ENCODE measurements at places on chromosomes 3 and 15.

DNA sequence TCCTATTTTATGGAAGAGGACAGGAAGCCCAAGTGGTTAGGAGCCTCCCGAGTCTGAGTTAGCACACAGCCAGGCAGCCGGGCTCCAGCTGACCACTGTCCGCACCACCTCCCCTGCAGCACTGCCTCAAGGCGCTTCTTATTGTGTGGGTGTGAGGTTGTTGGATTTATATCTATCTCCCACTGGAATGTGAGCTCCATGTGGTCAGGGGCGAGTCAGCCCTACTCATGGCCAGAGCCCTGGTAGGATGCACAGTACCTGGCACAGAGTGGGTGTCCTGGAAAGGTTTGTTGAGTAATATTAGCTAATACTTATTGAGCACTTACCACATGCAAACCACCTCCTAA, 9.7 kb upstream of the FBLN2 start:
- peak; percentile 68 for DNase-seq

- peak; percentile 26 for DNase-seq
These were observed 27.0 kb upstream of the TNFAIP8L3 start for GRCh38 chr15:51121631-51122225.

DNA sequence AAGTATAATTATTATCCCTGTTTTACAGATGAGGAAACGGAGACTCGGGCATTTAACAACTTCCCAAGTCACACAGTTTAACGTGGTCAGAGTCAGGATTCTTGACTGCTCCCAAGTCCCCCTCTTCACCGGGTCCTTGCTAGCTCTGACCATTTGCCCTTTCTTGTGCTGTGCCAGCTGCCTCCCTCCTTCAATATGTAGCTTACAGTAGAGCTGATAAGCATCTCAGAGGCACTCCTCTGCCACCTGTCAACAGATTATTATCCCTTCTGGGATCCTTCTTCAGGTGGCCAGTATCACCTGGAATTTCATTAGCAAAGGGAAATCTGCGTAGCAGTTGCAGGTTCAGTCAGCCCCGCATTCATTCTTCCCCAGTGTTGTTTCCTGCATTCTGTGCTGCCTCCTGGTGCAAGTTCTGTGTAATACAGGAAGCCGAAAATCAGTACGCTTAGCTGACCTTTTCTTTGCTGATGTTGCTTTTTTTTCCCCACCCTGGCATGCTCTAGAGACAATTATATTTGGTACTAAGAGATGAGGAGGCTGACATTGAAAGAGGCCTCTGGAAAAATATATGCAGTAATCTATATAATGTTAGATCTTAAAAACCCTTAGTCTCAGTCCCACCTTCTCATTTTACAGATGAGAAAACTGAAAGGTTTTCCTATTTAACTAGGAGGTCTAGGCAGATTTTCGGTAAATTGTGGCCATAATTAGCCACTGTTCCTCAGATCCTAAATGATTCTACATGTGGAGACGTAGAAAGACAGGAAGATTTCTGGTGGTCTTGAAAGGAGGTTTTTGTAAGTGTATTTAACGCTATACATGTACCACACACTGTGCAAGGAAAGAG, 24.8 kb downstream of the TMOD2 start:
- DNase-seq = peak; percentile 57

- no peak for DNase-seq
These were observed 755.1 kb downstream of the ROBO2 start for GRCh38 chr3:77795013-77795412.

DNA sequence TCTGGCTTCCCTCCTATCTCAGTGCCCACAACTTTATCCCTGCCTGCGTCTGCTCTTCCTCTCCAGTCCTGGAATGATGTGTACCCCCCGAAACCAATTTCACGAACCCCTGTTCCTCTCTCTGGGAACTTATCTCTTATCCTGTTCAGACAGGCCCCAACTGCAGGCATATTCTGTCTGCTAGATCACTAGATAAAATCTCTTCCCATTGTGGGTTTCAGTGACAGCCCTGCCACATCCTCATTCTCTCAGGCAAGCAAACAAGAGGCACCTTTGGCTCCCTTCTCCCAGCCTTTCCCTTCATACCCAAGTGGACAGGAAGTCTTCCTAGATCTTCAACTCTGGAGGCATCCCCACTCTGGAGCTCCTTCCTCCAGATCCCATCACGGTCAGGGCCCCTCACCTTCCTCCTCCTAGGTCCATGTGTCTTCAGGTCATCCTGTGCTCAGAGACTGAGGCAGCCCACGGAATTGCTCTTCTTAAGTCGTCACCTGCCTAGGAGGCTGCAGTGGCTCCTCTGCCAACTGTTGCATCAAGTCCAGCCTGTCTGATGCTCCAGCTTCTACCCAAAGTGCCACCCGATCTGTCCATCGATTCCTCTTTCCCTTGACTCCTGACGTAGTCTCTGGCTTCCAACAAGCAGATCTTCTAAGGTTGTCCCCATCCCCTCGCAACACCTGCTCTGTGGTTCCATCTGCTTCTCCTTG, 190.8 kb downstream of the SLCO3A1 start:
- no peak for DNase-seq

GRCh38 chr15:95887666-95888390, 442.7 kb upstream of the NR2F2 start:
- no peak for DNase-seq

DNA sequence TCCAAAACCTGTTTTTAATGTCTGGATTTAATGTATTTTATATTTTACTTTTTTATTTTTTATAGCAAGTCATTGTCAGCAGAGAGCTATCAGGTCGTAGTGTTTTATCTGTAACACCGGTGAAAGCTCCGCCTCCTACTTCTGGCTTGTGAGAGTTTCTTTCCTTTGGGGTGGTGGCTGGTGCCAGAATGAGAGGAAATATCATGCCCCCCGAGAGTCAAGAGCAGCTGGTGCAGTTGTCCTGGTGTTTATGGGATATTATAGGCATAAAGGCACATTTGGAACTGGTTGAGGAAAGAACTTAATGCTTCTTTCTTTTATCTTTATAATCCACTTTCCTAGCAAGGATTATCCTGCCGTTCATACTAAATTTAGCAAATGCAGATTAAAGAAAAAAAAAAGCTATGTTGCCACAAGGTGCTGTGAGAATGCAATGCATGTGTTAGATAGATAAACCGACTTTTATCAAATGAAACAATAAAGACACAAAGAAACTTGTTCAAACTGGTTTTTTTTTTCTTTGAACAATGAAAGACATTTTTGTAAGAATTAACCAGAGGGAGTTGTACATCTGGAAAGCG, 260.1 kb upstream of the PLSCR5 start:
- no peak for DNase-seq

GRCh38 chr3:137694836-137695235, 69.3 kb upstream of the SOX14 start:
- no peak for DNase-seq

GRCh38 chr3:96700322-96701315, 113.8 kb upstream of the EPHA6 start:
- DNase-seq = no peak

- peak; percentile 100 for DNase-seq
These were observed at the start of gene ZBTB11 for GRCh38 chr3:101676765-101677435. Gene ZBTB11, minus strand, starts transcription at chr3:101677132. Its CDS starts 218 bp downstream, at chr3:101676914.

DNA sequence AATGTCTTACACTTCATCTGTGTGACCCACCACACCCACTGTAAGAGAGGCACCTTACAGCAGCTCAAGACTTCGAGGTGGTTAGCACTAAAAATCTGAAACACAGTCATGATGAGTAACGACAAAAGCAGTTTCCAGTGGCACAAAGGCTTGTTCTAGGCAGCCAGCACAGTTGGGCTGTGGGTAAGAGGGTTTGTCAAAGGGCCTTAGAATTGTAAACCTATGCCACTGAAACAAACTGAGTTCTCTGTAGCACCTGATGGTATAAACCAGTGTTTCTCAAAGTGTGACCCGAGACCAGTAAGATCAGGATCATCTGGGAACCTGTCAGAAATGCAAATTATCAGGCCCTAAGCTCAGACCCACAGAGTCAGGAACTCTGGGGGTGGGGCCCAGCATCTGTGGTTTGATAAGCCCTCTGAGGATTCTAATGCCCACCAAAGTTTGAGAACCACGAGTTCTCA, 36.5 kb downstream of the DAPK2 start:
- peak; percentile 22 for DNase-seq

GRCh38 chr3:46668116-46668515, 25.4 kb downstream of the ALS2CL start:
- no peak for DNase-seq

DNA sequence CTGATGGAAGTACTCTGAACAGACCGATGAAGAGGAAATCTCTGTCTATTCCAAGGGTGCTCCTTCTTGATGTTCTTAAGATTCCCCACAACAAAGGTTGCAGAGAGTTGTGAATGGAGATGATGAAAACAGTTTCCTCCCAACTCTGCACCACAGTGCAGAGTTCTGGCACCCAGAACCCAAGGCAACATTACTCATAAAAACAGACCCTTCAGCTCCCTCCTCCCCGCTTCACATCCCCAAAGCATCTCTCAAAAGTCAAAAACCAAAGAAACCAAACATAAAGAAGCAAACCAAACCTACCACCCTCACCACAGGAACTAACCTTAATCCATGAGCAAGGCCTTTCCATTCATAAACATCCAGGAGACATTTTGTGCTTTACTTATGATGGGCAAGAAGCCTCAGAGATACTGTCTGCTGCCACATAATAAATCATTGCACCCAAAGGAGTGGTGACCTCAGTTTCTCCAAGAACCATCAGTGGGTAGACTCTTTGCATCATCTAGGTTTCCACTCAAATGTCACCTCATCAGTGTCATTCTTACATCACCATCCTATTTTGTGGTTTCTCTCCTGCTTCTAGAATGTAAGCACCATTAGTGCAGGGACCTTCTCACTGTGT, 13.2 kb downstream of the PCOLCE2 start:
- no peak for DNase-seq

- no peak for DNase-seq
These were observed 8.5 kb downstream of the IREB2 start for GRCh38 chr15:78446551-78446950.

DNA sequence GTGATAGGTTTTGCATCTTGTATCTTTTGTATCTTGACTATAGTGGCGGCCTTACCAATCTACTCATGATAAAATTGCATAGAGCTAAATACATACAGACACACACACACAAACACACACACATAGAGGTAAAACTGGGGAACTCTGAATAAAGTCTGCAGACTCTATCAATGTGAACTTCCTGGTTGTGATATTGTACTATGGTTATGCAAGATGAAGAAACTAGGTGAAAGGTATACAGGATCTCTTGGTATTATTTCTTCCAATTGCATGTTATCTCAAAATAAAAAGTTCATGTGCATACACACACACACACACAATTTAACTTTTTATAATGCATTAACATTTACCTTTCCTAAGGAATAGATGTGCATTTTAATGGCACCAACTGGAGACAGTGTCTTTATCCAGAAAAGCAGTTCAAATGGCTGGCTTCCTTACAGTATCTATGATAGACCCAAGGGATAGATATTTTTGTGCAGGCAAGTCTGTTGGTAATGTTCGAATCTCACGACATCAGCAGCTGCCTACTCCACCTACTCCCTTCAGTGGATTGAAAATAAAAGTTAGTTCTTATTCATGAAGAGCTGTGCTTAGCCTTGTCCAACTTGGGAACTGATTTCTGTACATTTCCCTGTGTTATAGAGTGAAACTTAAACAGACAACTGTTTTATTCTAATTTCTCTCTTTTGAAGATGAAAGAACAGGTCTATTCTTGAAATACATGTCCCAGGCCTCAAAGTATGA, 46.9 kb upstream of the SPRED1 start:
- DNase-seq = no peak

GRCh38 chr3:134239538-134239937, 11.1 kb downstream of the RYK start:
- DNase-seq = no peak

DNA sequence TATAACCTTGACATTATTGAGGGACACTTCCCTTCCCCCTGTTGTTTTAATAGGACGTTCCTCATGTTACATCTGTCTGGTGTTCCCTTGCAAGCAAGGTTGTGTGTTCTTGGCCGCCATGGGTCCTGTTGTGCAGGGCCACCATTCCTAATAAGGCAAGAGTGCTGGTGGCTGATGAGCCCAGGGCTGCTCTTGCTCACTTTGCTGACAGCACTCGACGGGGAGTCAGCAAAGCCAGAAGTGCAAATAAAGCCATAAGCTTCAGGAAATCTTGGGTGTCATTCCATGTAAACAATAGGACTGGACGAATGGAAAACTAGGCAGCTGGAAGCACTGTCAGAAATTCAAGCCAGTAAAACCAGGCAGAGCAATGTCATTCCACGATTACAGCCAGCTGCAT, 75.8 kb downstream of the SQOR start:
- no peak for DNase-seq

DNA sequence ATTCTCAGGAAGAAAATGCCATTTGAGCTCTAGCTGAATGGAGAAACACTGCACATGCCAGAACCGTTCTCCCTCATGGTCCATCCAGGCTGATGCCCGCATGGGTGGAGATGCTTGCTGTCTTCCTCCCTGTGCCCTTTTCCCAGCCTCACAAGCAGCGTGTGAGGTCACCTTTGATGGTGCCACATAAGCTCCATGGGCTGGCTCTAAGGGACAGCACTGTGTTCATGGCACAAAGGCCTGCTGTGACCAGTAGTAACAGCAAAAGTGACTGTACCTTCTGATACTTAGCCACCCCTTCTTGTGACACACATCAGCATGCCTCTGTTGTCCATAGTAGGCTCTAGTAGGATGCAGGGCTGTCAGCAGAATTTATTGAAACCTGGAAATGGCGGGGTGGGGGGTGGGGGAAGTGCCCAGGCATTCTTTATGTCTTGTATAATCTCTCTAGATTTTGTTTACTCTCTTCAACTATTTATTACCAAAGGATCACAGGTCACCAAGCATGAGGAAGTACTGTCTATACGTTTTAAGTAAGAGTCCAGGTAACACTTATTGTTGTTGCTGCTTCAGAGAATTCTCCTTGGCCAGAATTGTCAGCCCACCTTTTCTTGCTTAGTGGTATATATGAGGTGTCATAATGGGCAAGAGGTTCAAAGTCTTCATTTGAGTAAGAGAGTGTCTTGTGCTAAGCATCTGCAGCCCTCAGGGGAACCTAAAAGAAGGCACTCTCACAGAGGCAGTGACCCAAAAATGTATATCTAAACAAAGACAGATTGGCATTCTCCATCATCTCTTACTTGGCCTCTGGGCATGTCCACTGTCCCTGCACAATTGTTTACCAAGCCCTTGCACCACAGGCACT, 56.5 kb downstream of the RAB7A start:
- no peak for DNase-seq

All from fibroblast of the aortic adventitia (primary cell).